Karpas-422 (cell line): ENCODE measurements at places on chromosomes 1 and 21.

GRCh38 chr1:95007687-95008086 lies 65.1 kb downstream of the ALG14 start:
- no peaks in the 10 kb centered on the region for H3K36me3 ChIP-seq
- no peaks in the 10 kb centered on the region for H3K27me3 ChIP-seq
- no peaks in the 10 kb centered on the region for H3K4me1 ChIP-seq
- H3K4me3 ChIP-seq: no peak overlapping the region
- DNase-seq: no peak
- H3K27ac ChIP-seq: no peak overlapping the region

DNA sequence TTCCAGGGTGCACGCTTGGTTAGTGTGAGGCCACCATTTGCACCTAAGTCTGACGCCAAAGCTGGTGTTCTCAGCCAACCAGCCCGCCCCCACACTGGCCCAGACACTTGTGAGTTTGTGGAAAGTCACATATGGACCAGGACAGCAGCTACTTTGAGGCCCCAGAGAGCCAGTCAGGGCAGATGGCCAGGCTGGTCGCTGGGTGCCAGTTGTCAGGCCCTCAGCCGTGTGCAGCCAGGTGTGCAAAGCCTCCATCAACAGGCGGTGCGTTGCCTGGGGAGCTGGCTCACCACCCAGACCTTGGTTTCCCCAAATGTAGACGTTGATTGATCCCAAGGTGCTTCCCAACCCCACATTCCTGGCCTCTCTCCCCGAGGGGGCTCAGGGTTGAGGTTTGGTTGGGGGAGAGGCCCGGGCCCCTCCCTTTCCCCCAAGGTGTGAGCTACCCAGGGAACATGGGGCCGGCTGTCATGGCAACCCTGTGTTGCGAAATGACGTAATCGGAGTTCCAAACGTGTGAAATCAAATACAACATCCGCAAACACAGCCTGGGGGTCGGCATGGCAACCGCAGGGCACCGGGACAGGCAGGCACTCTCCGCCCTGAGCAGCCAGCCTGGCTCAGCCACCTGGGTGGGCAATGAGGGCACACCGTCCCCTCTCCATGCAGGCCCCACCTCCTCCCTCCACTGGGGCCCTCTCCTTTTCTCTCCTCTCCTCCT lies 42.2 kb upstream of the WNT4 start:
- no peak overlapping the region for H3K27ac ChIP-seq
- DNase-seq: no peak
- H3K36me3 ChIP-seq: no peaks in the 10 kb centered on the region
- peaks cover 23% of the 10 kb centered on the region for H3K4me1 ChIP-seq
- H3K4me3 ChIP-seq: no peak overlapping the region

DNA sequence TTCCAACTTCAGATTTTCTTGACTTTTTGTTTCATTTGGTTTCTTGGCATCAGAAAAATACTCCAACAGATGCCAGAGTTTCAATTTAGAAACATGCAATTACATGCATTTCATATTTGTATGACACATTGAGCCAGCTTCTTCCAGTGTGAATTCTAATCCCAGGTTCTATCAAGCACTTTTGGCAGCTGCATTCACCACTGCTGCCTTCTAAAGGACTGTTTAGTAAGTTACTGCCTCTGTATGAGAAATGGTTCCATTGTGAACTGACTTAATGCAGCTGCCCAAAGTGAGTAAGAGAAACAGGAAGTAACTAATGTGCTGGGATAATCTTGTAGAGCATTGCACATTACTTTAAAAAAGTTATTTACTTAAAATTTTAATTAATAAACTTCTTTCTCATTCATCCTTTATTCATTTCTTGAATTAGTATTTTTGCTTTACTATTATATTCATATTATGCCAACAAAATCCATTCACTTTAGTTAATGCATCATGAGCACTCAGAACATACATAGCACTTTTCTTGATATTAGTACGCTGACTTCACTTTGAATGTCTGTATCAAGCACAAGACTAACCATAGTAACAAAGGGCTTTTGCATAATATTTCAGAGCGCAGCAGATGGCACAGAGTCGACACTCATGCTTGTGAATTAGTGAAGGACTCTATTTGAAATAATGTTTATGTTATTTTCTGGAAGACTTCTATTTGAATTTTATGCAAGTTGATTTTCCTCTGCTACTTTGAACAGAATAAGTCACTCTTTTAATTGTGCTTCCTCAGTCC lies 9.8 kb downstream of the RGS18 start:
- H3K27me3 ChIP-seq: no peaks in the 10 kb centered on the region
- peaks cover 65% of the 10 kb centered on the region for H3K4me1 ChIP-seq
- H3K36me3 ChIP-seq: 0 out of 2 replicates have a peak, but pooled peaks cover 3% of the 10 kb centered on the region
- DNase-seq: peak; percentile 94
- H3K27ac ChIP-seq: peak overlapping the region; percentile 96

DNA sequence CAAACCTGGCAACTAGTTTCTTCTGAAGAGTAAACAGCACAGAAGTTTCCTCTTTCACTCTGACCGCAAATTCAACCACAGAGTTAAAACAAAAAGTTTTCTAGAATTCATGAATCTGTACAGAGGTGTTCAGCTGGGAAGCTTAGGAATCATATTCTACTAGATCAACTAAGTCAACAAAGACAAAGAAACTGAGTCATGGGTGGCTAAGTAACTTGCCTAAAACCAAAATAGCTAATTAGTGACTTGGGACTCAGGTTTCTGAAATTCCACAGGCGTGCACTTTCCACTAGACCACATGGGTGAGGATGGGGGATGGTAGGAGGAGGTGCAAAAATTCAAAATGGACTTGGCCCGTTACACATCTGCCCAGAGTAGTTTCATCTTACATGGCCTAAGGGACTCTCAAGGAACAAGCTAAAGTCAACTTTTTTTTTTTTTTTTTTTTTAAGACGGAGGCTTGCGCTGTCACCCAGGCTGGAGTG lies 25.8 kb downstream of the PTPN14 start:
- H3K27me3 ChIP-seq: 0 out of 2 replicates have a peak, but pooled peaks cover 2% of the 10 kb centered on the region
- H3K4me1 ChIP-seq: peaks cover 13% of the 10 kb centered on the region
- no peak for DNase-seq
- H3K36me3 ChIP-seq: no peaks in the 10 kb centered on the region

DNA sequence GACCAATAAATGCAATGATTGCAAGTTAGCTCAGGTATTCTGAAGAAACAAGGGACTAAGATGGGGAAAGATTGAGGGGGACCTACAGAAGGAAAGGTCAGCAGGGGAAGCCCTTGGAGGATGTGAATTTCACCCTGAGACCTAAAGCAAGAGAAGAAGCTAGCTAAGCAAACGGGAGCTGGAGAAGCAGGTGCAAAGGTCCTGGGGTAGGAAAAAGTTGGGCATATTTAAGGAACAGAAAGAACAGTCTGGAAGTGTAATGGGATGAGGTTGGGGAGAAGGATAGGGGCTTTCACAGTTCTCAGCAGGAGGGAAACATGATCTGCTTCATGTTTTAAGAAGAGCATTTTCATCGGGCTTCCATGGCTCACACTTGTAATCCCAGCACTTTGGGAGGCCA lies 89.7 kb upstream of the SLC45A1 start:
- no peak overlapping the region for H3K27ac ChIP-seq
- no peaks in the 10 kb centered on the region for H3K36me3 ChIP-seq
- no peak overlapping the region for H3K4me3 ChIP-seq
- DNase-seq: no peak
- H3K27me3 ChIP-seq: no peaks in the 10 kb centered on the region

DNA sequence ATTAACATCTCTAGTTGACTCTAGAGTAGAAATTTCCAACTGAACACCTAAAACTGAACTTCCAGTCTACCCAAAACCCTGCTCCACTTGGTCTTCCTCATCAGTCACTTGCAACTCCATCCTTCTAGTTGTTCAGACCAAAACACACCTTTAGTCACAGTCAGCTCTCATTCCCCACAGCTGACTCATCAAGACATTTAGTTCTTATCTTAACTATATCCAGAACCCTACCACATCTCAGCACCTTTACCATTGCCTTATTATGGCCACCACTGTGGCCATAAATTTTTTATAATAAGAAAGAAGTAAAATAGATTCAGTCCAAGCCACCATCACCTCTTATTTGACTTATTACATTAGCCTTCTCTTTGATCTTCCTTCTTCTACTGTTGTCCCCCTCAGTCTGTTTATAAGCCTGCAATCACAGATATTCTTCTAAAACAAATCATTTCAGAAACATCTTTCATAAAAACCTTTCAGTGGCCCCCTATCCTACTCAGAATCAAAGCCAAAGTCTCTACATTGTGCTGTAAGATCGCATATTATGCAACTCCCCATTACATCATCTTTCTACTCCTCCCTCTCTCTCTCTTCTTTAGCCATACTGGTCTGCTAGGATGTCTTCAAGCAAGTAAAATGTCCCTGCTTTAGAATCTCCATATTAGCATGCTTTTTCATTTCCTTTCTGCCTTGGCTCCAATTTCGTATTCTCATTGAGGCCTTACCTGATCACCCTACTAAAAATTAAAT lies 275.9 kb downstream of the LRRC40 start:
- no peaks in the 10 kb centered on the region for H3K27me3 ChIP-seq
- H3K27ac ChIP-seq: no peak overlapping the region

- peaks cover 26% of the 10 kb centered on the region for H3K4me1 ChIP-seq
- H3K27me3 ChIP-seq: no peaks in the 10 kb centered on the region
- H3K27ac ChIP-seq: no peak overlapping the region
- no peaks in the 10 kb centered on the region for H3K36me3 ChIP-seq
These were observed 992 bp downstream of the TENT5C start for GRCh38 chr1:117606649-117607430.

GRCh38 chr1:168243636-168244212 lies 17.9 kb downstream of the SFT2D2 start:
- H3K4me1 ChIP-seq: no peaks in the 10 kb centered on the region
- H3K27me3 ChIP-seq: no peaks in the 10 kb centered on the region
- H3K36me3 ChIP-seq: peaks cover 25% of the 10 kb centered on the region; the same call in 1 of the 2 replicates
- H3K27ac ChIP-seq: no peak overlapping the region
- no peak for DNase-seq

GRCh38 chr1:199898654-199899053 lies 128.9 kb upstream of the NR5A2 start:
- H3K27ac ChIP-seq: no peak overlapping the region
- no peak overlapping the region for H3K4me3 ChIP-seq
- no peaks in the 10 kb centered on the region; the same call in 1 of the 2 replicates for H3K27me3 ChIP-seq
- H3K4me1 ChIP-seq: no peaks in the 10 kb centered on the region

DNA sequence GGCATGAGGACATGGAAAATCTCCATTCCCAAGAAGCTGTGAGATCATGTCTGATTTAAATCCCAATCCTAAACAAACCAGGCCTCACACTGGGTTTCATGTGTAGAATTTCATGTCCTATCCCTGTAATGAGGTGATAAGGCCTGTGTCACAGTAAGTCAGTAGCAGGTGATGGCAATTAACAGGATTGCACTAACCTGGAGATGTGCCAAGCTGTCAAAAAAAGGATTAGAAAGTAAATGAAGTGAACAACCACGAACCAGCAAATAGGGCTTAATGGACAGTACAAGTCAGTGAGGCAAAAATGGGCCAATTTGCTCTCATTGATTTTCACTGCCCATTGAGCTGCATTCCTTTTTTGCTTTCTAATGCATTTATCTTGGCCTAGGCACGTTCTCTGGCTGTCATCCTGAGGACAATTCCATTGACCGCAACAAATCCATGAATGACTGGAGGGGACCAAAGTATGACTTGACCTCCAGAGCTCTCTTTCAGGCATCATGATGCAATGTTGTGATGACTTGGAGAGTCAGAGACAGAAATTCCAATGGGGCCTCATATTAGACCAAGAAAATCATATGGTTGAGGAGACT lies 673.6 kb upstream of the ADGRL2 start:
- no peak for DNase-seq
- H3K4me1 ChIP-seq: no peaks in the 10 kb centered on the region
- no peaks in the 10 kb centered on the region for H3K36me3 ChIP-seq
- no peak overlapping the region for H3K4me3 ChIP-seq
- H3K27me3 ChIP-seq: no peaks in the 10 kb centered on the region
- no peak overlapping the region for H3K27ac ChIP-seq

- H3K4me3 ChIP-seq: no peak overlapping the region
- DNase-seq: no peak
- H3K36me3 ChIP-seq: no peaks in the 10 kb centered on the region
- H3K27me3 ChIP-seq: no peaks in the 10 kb centered on the region
- H3K27ac ChIP-seq: no peak overlapping the region
These were observed 61.5 kb downstream of the KCNK1 start for GRCh38 chr1:233675446-233675845.

GRCh38 chr1:44720281-44720680 lies 10.7 kb downstream of the RNU5D-1 start:
- H3K36me3 ChIP-seq: no peaks in the 10 kb centered on the region
- H3K27ac ChIP-seq: no peak overlapping the region
- H3K27me3 ChIP-seq: no peaks in the 10 kb centered on the region
- peaks cover 68% of the 10 kb centered on the region for H3K4me1 ChIP-seq
- no peak for DNase-seq

DNA sequence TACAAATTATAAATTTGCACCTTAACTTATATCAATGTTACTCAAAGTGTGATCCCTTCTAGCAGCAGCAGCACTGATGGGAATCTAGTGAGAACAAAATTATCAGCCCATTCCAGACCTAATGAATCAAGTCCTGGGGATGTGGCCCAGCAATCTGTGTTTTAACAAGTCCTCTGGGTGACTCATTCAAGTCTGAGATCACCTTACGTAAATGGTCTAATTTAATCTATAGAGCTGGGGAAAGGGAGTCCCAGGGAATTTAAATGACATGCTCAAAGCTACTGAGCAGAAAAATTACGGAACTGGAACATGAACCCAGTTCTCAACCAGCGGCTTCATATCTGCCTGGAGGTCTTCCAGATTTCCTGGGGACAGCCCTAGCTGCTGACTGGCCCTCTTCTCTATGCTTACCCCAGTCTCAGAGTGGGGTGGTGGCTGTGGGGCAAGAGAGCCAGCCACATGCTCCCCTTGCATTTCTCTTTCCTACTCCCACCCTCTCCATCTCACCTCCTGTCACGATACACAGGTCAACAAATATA lies 220.0 kb downstream of the TM2D1 start:
- H3K36me3 ChIP-seq: no peaks in the 10 kb centered on the region
- H3K4me1 ChIP-seq: no peaks in the 10 kb centered on the region
- H3K27me3 ChIP-seq: no peaks in the 10 kb centered on the region
- H3K27ac ChIP-seq: no peak overlapping the region
- DNase-seq: no peak
- no peak overlapping the region for H3K4me3 ChIP-seq

- H3K36me3 ChIP-seq: peaks cover 35% of the 10 kb centered on the region
- H3K4me3 ChIP-seq: peak overlapping the region; percentile 56
- H3K27me3 ChIP-seq: no peaks in the 10 kb centered on the region
- H3K27ac ChIP-seq: peak overlapping the region; percentile 98
- DNase-seq: peak; percentile 81
These were observed 18.9 kb downstream of the CAP1 start for GRCh38 chr1:40059338-40059959.

- no peak overlapping the region for H3K4me3 ChIP-seq
- H3K36me3 ChIP-seq: no peaks in the 10 kb centered on the region
- no peaks in the 10 kb centered on the region for H3K4me1 ChIP-seq
- DNase-seq: no peak
These were observed 531.6 kb downstream of the PTPRU start for GRCh38 chr1:29767769-29768425.

DNA sequence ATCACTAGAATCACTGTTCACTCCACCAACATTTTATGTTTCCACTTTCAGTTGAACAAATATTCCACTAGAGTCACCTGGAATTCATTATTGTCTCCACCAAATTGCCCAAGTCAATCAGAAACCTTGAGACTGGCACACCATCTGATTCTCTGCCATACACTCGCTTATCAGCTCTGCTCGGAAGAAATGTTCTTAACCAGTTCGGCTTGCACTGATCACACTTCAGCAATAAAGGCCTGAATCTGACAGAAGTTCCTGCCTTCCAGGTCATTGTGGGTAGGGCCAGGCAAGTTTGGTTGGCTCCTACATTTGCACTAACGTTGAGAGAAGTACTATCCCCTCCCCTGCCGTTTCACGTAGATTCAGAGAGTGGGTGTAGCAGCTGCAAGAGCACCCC lies 10.0 kb downstream of the TPM3 start:
- peak overlapping the region; percentile 98 for H3K27ac ChIP-seq
- peaks cover 27% of the 10 kb centered on the region; the same call in 1 of the 2 replicates for H3K36me3 ChIP-seq
- peak overlapping the region; percentile 87 for H3K4me3 ChIP-seq
- no peaks in the 10 kb centered on the region for H3K27me3 ChIP-seq
- peaks cover 50% of the 10 kb centered on the region for H3K4me1 ChIP-seq
